ENCODE measurements at places on chromosomes 6 and 20.
A peak's percentile ranks its signal among the peaks of the same experiment; 100 is the strongest.

GRCh38 chr6:20211941-20212391 lies 303 bp downstream of the MBOAT1 start:
- peaks cover 43% of the 10 kb centered on the region for H3K4me1 ChIP-seq
- H3K27me3 ChIP-seq = peaks cover 2% of the 10 kb centered on the region
- peak overlapping the region; percentile 91 for H3K4me3 ChIP-seq
- DNase-seq = peak; percentile 85
- peak overlapping the region; percentile 91 for H3K27ac ChIP-seq

- no peak overlapping the region for H3K27ac ChIP-seq
- peaks cover 17% of the 10 kb centered on the region for H3K27me3 ChIP-seq
- no peaks in the 10 kb centered on the region for H3K4me1 ChIP-seq
- no peak overlapping the region for H3K4me3 ChIP-seq
- DNase-seq = no peak
Observed at GRCh38 chr6:13235339-13235738, 93.0 kb downstream of the TBC1D7 start.

DNA sequence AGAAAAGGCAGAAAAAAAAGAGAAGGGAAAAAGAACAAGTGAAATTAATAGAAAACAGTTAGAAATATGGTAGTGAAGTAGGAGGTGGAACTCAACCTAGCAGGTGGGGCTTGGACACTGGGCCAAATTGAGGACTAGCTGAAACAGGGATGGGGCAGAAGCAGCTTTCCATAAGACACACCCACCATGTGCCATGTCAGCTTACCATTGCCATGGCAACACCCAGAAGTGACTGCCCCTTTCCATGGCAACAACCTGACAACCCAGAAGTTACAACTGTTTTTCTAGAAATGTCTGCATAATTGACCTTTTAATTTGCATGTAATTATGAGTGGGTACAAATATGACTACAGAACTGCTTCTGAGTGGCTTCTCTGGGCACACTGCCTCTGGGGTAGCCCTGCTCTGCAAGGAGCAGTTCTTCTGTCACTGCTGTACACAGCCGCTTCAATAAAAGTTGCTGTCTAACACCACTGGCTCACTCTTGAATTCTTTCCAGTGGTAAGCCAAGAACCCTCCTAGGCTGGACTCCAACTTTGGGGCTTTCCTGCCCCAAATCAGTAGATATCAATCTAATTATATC lies 35.9 kb upstream of the SLC24A3 start:
- H3K4me1 ChIP-seq = no peaks in the 10 kb centered on the region
- DNase-seq = no peak
- no peaks in the 10 kb centered on the region for H3K36me3 ChIP-seq

DNA sequence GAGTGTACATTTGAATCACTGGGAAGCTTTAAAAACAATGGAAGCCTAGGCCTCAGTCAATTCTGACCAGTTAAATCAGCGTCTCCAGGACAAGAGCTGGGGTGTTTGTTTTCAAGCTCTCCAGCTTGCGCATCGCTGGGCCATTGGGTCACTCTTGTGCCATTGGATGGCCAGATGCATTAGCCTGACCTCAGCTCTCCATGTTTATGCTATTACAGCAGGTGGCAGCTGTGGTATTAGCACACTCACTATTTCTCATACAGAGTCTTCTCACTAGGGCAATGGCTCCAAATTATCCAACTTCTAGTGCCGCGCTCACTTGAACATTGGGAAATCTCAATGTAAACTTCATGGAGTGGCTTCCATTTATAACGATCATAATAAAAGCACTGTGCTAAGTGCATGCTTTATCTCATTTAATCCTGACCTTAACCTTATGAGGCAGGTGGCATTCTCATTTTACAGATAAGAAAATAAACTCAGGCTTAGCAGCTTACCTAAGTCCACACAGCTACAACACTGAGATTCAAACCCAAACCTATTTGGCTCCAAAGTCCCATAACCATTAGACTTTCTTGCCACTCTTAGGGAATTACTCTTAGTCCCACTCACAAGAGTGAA lies 108.8 kb downstream of the PPP1R14C start:
- peaks cover 13% of the 10 kb centered on the region for H3K27me3 ChIP-seq
- peaks cover 27% of the 10 kb centered on the region for H3K4me1 ChIP-seq
- no peak overlapping the region for H3K27ac ChIP-seq

- no peak overlapping the region for H3K4me3 ChIP-seq
- DNase-seq = no peak
- no peaks in the 10 kb centered on the region for H3K36me3 ChIP-seq
- H3K27me3 ChIP-seq = peaks cover 3% of the 10 kb centered on the region
- H3K27ac ChIP-seq = no peak overlapping the region
Observed at GRCh38 chr20:12965212-12965869, 43.4 kb upstream of the SPTLC3 start.

- H3K4me1 ChIP-seq = no peaks in the 10 kb centered on the region
- H3K27ac ChIP-seq = no peak overlapping the region
- no peak overlapping the region for H3K4me3 ChIP-seq
Observed at GRCh38 chr20:63425846-63426485, 46.5 kb downstream of the KCNQ2 start.

GRCh38 chr20:49594143-49594930 lies 26.4 kb upstream of the PTGIS start:
- no peaks in the 10 kb centered on the region for H3K27me3 ChIP-seq
- H3K27ac ChIP-seq = peak overlapping the region; percentile 100
- peaks cover 79% of the 10 kb centered on the region for H3K4me1 ChIP-seq
- DNase-seq = peak; percentile 93
- peaks cover 65% of the 10 kb centered on the region for H3K36me3 ChIP-seq

- H3K4me1 ChIP-seq = peaks cover 26% of the 10 kb centered on the region
- H3K27me3 ChIP-seq = no peaks in the 10 kb centered on the region
- DNase-seq = no peak
- H3K4me3 ChIP-seq = no peak overlapping the region
- peaks cover 36% of the 10 kb centered on the region for H3K36me3 ChIP-seq
- H3K27ac ChIP-seq = peak overlapping the region; percentile 41
Observed at GRCh38 chr20:47326658-47327268, 29.7 kb downstream of the ZMYND8 start.

GRCh38 chr20:14956026-14956425 lies 618.6 kb upstream of the FLRT3 start:
- no peaks in the 10 kb centered on the region for H3K27me3 ChIP-seq
- no peak overlapping the region for H3K27ac ChIP-seq
- no peak overlapping the region for H3K4me3 ChIP-seq
- no peaks in the 10 kb centered on the region for H3K4me1 ChIP-seq
- no peaks in the 10 kb centered on the region for H3K36me3 ChIP-seq

GRCh38 chr6:142357879-142358278 lies 56.1 kb downstream of the ADGRG6 start:
- peaks cover 7% of the 10 kb centered on the region for H3K27me3 ChIP-seq
- H3K27ac ChIP-seq = no peak overlapping the region
- H3K4me1 ChIP-seq = no peaks in the 10 kb centered on the region
- no peak overlapping the region for H3K4me3 ChIP-seq
- DNase-seq = no peak

Measured in activated CD4-positive, alpha-beta T cell treated with anti-CD3 and anti-CD28 coated beads, Interleukin-2, amount 10 ng/mL, durations not matched to agents 24 days and 14 days (primary cell).